ENCODE measurements at places on chromosomes 12 and 14.

GRCh38 chr14:95356245-95356869, 36.6 kb upstream of the CLMN start:
- peak; percentile 24 for DNase-seq

DNA sequence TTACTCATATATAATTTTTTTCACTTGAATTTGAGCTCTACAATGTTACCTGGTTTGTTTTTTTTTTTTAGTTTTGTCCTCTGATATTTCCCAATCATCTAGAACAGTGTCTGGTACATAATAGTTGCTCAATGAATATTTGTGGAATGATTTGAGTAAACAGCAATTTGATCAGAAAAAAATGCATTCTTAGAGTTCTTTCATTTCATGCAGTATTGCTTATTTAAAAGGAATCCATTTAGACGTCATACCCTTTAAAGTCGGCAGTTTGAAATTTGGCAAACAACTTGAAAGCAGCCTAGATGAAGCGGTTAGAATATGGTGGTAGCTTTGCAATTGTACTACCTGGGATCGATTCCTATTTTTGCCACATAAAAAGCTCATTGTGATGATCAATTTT, 140.0 kb downstream of the PDE3A start:
- no peak for DNase-seq

GRCh38 chr12:116861320-116861719, 19.9 kb downstream of the HRK start:
- DNase-seq, result peak; percentile 43

DNA sequence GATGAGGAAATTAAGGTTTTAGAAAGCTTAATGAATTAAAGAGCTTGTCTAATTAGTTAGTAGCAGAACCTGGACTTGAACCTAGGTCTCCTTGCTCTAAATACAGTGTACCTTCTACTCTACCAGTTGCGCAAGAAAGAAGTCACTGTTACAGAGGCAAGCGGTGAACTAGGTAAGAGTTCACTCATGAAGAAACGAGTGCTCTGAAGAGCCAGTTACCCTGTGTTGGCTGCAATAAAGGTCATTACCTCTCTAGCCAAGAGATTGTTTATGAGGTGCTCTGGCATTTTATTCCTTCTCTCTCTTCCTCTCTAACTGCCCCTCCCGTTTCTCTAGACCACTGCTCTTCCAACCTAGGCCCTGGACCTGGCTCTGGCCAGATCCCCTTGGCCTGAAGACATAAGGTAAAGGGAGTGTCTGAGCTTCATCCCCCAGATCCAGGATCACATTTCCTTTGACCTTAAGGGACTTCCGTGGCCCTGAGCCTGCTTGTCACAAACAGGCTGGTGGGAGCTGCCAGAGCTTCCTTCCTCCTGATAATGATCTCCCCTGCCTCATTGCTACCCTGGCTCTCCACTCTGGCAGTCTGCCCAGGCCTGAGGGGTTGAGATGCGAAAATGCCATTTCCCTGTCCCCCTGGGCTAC, 1.9 kb downstream of the RNASE7 start:
- DNase-seq, result no peak

DNA sequence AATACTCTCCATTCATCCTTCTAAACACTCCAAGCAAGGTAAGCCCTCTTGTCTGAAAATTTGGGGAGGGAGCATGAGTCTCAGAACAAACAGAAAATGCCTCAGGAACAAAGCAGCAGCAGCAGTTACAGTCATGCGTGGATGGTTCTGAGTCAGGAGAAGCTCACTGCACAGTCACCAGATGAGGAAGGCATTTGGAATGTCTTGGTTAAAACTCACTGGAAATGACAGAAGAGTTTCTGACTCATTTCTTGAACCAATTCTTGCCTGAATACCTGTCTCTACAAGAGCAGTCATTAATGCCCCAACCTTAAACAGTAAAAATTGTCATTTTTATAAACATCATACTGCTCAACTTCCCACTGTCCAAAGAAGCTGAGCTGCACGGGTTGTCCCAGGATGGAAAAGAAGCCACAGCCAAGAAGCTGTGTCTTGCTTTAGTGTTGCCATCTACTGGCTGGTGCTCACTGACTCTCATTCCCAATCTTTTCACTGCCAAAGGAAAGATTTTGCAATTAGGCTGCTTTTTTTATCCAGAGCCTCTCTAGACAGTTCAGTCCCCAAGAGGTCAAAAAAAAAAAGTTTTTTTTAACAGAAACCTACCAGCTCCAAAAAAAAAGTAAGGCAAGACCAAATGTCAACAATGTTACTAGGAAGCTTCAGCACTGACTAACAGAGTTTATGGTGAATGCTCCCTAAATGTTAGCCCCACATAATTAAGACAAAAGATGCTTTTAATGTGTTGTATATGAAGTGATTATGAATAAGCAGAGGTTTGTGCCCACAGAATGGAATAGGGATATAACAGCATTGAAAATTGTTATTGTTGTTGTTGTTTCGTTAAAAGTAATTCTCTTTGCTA, 40.4 kb downstream of the KICS2 start:
- peak; percentile 91 for DNase-seq

DNA sequence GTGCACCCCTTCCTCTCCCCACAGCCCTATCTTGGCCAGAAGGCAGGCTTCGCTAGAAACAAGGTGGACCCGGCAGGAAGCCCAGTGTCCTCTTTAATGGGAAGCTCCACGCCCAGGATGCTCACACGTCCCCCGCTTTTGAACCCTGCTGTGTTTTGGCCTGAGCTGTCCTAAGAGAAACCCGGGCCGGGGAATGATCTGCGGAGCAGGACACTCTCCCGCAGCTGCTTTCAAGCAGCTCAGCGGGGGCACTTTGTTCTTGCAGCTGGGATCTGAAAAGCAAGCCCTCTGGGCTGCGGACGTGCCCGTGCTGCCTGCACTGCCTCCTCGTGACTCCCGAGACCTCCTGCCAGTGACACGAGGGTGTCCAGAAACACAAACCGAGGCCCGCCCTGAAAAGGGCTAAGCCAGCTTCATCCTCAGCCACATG, 30.0 kb downstream of the SCARB1 start:
- no peak for DNase-seq

- no peak for DNase-seq
Measured at GRCh38 chr14:63178912-63179311, 25.3 kb upstream of the RHOJ start.

GRCh38 chr14:105505101-105505500, 14.1 kb downstream of the TEDC1 start:
- no peak for DNase-seq

DNA sequence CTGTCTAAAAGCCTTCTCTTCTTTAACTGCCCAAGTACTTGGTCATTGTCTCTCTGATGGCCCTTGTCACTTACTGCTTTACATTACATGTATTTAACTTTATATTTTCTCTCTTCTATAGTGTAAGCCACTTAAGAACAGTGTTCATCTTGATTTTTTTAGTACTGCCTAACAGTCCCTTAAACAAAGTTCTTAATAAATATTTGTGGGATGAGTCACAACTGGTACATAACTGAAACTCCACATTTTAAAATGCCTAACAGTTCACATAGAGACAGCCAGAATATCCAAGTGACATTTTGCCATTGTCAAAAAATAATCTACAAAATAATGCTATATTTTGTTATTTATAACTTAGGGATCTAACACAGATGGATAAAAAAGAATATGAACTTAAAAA, 146.6 kb downstream of the STXBP6 start:
- DNase-seq, result peak; percentile 29

All from HFF-Myc (cell line).